ENCODE measurements at places on chromosomes 3 and 15.

GRCh38 chr3:20811631-20812030 is 625.6 kb upstream of the SGO1 start:
- DNase-seq: no peak

- no peak for DNase-seq
Measured at GRCh38 chr3:25272090-25272489, 156.0 kb upstream of the RARB start.

DNA sequence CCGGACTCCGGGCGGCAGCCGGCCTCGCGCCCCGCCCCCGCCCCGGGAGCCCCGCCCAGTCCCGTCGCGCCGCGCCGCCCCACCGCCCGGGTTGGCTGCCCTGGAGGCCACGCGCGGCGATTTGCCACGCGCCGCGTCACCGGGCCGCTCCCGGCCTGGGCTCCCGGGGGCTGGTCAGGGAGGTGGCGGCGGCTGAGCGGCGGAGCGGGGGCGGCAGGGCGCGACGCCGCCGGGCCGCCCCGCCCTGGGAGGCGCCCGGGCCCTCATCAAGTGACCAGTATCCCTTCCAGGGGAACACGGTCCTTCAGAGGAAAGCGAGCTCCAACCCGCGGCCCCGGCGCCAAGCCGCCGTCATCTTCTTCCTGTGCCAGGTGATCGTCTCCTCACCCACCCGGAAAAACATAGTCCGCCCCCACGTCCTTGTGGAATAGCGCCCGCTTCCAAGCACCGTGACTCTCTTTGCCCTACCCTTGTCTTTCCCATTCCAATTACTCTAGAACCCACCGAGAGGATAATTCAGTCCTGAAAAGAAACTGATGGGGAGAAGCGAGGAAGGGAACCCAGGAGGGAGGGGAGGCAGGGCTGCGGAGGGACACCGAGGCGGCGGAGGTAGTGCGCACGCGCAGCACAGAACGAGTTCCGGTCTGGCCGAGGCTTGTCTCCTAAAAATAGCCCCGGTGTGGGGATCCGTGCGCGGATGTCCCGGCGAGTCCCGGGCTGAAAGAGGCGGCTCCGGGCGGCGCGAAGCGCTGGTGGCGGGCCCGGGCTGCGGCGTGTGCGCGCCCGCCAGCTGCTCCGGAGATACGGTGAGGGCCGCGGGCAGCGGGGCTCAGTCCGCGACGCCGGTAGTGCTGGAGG is at the start of gene MEF2A:
TSS of gene MEF2A (plus strand) at position 686 of the 858 bp plus-strand sequence. CDS start 67,136 bp downstream, outside the sequence.
- DNase-seq: peak; percentile 97

DNA sequence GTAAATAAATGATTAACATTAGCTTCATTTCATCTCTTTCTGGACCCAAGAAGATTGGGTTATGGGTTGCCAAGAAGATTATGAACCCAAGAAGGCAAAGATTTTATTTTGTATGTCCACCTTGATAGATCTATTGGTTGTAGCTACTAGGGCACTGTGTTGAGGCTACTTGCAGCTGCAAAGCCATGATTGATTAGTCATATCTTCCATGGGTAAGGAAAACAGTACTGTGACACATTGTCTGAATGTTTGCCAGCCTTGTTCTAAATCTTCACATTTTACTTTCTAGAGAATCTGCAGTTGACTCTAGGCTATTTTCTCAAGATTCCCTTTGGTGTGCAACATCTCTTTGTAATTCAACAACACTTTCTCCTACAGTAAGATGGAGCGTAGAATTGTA is 229.2 kb upstream of the KCNH8 start:
- no peak for DNase-seq

GRCh38 chr3:194330579-194330978 is 20.5 kb downstream of the CPN2 start:
- peak; percentile 85 for DNase-seq

- DNase-seq: no peak
Measured at GRCh38 chr3:14565868-14566588, 25.9 kb upstream of the GRIP2 start.

- peak; percentile 81 for DNase-seq
Measured at GRCh38 chr15:57727031-57727430, 20.5 kb downstream of the POLR2M start.

- DNase-seq: no peak
Measured at GRCh38 chr3:37256447-37256846, 82.1 kb upstream of the LRRFIP2 start.

DNA sequence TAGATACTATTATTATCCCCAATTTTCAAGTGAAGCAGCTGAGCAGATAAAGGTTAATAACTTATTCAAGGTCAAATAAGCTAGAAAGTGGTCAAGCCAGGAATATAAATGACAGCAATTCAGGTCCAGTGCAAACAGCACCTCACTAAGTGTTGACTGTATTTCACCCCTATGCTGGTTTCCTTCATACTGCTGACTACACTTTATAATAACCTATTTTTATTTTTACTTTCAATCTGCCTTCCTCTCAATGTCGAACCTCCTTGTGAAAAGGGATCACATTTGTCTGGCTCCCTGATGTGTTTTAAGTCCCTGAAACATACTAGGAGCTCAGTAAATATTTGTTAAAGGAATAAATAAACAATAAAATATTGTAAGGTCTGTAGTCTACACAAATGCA is 146.1 kb downstream of the NAALADL2 start:
- no peak for DNase-seq

GRCh38 chr3:70094197-70094596 is 94.7 kb downstream of the SAMMSON start:
- no peak for DNase-seq

DNA sequence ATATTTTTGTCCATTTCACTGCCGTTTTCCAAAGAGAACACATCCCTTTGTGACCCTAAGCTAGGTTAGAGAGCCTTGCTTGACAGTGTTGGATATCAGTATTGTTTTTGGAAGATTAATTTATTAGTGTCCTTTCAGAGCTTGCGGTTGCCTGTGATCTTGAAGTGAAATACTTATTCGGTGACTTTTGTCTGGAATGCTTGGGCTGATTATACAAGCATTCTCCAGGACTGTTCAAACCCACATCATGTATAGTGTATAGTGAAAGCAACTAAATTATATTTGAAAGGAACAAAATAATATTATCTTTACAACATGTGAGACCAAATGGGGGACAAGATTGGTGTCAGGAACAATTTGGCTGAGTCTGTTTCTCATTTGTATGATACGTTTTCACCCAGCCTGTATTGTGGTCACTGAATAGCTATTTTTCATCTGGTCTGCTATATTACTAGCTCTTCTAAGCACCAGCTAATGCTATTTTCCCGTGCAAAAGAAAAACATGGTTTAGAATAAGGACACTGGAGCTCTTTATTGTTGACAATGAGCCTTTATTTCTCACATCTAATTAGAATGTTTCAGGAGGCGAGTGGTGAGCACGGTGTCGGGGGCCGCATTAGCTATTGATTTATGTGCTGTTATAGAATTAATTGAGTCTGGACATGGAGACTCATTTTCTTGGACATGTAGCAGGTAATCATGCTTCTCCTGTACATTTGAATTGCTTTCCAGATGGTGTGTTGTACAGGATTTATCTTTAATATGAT is 158.1 kb downstream of the APBA2 start:
- no peak for DNase-seq

DNA sequence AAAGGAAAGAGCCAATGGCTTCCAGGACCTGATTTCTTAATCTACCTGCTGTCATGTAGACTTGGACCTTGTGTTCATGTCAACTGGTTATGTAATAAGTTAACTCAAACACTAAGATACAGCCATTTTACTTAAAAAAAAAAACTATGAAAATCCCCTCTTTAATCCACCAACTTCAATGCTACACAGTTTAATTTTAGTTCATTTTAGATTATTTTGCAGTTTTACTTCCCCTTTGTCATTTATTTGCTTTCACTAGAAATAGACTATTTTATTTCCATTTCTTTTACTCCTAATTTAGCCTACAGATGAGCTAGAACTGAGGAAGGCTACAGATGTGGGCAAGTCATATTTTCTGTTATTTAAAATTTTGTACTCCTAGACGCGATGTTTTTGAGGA is 10.7 kb upstream of the DNAJC13 start:
- DNase-seq: no peak

- peak; percentile 56 for DNase-seq
Measured at GRCh38 chr3:185737020-185737419, 87.8 kb downstream of the IGF2BP2 start.

GRCh38 chr3:37135561-37135960 is 38.8 kb downstream of the LRRFIP2 start:
- DNase-seq: no peak

DNA sequence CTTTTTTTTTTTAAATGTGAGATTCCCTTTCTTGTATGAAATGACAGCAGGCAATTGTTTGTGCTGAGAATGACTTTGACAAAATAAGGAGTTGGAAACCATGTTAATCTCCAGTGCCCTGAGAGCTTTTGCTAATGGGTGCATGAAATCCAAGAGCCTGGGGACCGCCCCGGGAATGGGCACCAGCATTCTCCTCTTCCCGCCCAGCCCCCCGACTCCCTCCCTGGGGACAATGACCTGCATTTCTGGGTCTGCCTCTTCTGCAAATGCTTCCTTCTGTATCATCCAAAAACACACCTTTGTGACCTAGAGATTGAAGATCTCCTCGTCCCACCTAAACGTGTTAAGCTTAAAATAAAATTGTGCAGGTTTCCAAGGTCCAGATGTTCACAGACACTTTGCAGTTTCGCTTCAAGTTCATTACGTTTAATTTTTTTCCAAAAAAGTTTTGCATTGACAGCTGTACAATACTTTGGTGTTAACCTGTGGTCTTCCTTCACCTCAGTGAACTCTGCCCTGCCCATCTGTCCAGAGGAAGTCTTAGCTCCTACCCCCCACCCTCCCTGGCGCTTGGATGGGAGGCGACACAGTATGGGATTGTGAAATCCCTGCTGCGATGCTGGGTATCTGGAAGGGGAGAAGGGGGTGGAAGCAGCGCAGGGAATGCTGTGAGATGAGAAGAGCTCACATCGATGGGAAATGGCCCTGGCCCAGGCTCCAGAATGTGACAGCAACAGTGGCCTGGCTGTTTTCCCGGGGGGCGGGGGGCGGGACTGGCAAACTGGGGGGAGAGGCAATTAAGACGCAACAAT is 50.1 kb downstream of the TLE3 start:
- no peak for DNase-seq

GRCh38 chr15:38205526-38206272 is 46.9 kb upstream of the SPRED1 start:
- no peak for DNase-seq

- DNase-seq: no peak
Measured at GRCh38 chr3:118116991-118117390, 917.7 kb downstream of the IGSF11 start.

DNA sequence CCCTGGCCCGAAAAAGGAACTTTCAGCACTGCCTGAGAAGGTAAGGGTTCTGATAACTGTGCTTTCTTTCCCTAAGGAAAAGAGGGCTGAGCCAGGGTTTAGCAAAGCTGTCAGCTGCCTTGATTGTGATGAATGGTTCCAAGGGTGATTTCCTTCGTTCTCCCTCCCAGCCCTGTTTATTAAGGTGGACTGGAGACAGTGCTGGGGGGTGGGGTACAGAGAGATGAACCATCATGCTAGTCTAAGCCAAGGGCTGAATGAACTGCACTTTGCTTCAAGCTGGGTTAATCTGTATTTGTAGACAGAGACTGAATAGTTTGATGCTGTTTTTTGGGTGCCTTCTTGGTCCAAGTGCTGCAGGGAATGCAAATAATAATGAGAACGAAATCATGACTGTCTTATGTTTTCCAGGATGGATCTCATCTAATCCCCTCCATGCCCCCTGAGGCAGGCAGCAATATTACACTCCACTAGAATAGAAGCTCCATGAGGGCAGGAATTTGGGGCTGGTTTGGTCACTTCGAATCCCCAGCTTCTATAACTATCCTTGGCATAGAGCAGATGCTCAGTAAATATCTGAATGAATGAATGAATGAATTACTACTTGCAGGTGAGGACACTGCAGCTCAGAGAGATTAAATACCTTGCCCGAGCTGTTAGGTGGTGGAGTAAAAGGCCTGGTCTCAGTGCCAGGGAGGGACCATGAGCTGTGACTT is 10.9 kb downstream of the PXYLP1 start:
- DNase-seq: no peak

DNA sequence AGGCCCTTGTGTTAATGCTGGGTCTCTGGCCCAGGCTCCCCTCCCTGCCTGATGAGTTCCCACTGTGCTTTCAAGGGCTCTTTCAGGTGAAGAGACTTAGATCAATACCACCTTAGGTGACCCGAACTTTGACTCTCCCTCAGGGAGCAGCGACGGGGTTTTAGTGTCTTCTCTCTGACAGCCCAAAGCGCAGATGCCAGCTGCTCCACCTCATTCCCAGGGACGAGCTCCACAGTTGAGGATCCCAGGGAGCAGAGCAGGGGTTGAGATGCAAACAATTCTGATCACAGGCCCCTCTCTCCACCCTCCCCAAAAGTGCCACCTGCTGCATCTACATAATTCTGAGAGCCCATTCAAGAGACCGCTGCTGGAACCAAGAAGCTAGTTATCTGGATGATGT is 265.1 kb downstream of the TJP1 start:
- DNase-seq: no peak

DNA sequence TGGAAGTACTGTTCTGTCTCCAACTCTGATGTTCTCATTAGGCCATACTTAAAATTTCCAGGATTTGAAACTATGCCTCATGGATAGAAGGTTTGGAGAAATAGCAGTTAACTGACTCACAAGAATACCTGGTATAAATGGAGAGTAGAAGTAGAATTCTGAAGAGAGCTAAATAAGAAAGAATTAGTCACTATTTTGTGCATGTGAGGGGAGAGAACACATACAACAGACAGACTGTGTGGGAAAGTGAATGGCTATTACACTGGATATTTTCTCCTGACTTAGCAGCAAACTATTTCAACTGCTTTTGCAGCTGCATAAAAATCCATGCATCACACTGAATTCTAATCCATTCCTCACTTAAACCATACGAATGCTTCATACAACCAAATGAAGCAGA is 71.3 kb downstream of the C3orf70 start:
- no peak for DNase-seq

GRCh38 chr3:85801955-85802354 is 843.2 kb downstream of the CADM2 start:
- DNase-seq: peak; percentile 21

- no peak for DNase-seq
Measured at GRCh38 chr3:36650271-36650671, 114.1 kb downstream of the DCLK3 start.

- DNase-seq: no peak
Measured at GRCh38 chr3:16370872-16371740, 106.1 kb downstream of the OXNAD1 start.

DNA sequence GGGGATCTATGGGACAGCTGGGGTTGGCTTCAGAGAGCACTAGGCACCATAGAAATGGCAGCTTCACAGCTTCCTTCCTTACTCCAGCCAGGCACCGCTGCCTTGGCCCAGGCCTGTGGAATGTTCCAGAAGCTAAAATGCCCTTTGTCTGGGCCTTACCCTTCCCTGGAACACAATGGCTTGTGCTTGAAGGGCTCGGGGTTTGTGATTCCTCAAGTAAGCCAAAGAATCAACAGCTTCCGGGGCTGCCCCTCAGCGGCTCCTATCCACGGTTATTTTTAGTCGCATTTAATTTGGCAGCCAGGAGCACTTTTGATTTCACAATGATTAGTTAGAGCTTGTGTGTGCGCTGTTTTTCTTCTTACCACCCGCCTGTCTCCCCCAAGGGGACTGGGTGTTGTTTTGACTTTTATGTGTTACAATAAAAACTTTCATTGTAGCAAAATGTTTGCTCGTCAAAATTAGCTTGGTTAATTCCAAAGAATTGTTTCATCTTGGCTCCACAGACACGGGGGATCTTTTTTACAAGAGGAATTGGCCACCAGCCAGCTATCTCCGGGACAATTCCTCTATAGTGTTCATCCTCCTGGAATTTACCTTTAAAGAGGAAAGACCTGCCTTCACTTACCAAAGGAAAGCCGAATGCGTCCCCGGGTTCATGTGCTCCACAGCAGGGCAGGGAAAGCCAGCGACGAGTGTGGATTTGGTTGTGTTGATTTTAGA is 73.8 kb downstream of the TLE3 start:
- peak; percentile 58 for DNase-seq

- DNase-seq: no peak
Measured at GRCh38 chr3:176814285-176814684, 383.0 kb downstream of the TBL1XR1 start.
